ENCODE measurements at places on chromosomes 12 and 14.

DNA sequence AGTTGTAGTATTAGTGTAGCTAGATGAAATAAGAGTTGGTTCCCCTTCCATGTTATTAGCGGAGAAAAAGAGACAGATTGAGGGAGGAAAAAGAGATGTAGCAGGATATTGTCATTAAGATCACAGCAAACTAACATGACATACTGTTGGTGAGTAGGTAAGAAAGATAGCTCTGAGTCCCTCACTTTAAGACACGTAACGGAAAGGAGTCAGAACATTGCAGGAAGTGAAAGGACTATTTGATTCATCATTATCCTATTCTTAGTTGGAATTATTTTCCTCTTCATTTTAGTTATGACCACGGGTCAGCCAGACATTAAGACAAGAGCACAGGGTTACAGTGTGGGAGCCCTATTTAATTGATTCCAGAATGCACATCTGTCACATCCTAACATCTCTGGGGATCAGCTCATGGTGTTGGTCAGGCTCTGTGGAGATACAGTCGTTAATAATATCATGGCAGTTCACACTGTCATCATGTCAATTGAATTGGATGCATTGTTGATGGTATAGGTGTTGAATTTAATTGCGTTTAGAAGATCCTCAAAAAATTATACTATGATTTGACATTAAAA lies 55.0 kb downstream of the TMX1 start:
- no peak for DNase-seq

DNA sequence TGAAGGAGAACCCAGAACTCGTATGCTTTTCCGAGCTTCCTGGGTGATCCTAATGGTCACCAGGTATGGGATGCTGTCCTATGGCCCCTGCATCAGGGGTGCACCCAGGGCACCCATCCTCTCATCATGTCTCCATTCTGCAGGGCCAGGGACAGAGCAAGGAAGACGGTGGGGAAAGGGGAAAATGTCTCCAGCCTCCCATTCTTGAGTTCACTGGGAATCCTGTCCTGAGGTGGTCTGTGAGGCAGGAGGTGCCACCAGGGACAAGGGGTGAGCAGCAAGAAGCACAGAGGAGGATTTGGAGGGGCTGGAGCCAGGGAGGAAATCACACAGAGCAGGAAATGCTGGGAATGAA lies 14.9 kb upstream of the SLC6A12 start:
- DNase-seq = no peak

- DNase-seq = no peak
Observed at GRCh38 chr12:106585521-106586277, 2.9 kb downstream of the RFX4 start.

GRCh38 chr14:59175404-59175803 lies 13.1 kb upstream of the DAAM1 start:
- no peak for DNase-seq

GRCh38 chr12:116164250-116165035 lies 113.0 kb downstream of the MED13L start:
- DNase-seq = no peak

GRCh38 chr12:54658306-54659264 lies 10.4 kb upstream of the DCD start:
- DNase-seq = no peak

DNA sequence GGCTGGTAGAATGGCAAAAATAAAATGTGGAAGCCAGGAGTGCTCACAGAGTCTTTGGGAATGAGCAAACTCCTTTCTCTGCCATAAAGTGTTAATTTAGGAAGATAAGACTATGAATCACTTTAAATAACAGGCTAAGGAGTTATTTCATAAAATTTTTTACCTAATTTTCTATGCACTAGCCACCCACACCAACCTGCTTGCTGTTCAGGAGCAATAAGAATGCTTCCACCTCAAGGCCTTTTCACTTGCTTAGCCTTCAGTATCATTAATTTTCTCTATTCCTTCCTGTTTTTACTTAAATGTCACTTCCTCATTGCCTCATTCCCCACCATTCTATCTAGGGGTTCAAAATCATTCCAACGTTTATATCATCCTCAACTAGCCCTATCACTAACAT lies 326.8 kb downstream of the CCER1 start:
- DNase-seq = no peak

GRCh38 chr14:61147381-61147821 lies 133.7 kb downstream of the TMEM30B start:
- DNase-seq = no peak

GRCh38 chr12:114275932-114276785 lies 129.8 kb downstream of the TBX5 start:
- no peak for DNase-seq

- DNase-seq = peak; percentile 29
Observed at GRCh38 chr12:118061873-118062843, 1.2 kb upstream of the WSB2 start.

DNA sequence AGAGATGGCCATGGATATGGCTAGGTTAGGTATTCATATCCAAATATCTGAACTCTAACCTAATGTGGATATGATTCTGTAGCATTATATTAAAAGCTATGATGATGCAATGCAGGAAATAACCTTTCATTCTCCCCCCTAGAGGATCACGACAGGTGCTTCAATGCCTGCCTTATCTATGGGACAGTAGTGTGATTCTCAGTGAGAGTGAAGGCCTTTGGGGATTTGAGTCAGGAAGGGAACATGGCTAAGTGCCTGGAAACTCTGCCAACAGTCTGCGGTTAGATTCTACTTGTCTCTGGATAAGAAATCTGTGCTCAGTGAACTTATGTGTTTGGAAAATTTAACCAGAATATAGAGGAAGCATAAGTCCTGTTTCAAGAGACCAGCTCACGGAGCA lies 81.8 kb downstream of the SLC38A1 start:
- no peak for DNase-seq

DNA sequence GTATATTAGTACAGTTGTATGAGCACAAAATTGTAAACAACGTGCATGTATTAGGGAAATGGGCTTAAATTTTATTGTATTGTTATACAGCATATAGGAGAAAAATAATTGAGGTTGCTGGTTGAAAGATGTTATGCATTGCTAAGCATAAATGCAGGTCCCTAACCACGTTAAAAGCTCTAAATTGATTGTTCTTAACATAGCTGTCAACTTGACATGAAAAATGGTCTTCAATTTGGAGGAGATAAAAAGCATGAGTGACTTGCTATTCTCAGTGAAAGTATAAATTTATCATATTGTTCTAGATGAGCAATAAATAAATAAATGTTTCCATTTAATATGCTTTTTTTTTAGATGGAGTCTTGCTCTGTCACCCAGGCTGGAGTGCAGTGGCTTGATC lies 506.6 kb upstream of the ATXN7L3B start:
- no peak for DNase-seq

GRCh38 chr12:116495260-116495659 lies 63.9 kb upstream of the MAP1LC3B2 start:
- DNase-seq = no peak

- DNase-seq = no peak
Observed at GRCh38 chr12:50043854-50044253, 13.5 kb upstream of the ASIC1 start.

DNA sequence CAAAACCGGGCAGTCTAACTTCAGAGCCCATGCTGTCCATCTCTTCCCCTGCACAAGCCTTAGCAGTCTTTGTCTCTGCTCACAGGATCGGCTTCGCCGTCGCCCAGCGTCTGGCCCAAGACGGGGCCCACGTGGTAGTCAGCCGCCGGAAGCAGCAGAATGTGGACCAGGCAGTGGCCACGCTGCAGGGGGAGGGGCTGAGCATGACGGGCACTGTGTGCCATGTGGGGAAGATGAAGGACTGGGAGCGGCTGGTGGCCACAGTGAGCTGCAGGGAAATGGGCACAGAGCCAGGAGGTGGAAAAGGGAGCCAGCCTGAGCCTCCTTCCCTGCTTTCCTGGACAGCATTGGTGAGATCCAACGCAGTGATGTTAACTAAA lies 14.2 kb upstream of the CARMIL3 start:
- no peak for DNase-seq

GRCh38 chr14:95408731-95409476 lies 89.2 kb upstream of the CLMN start:
- DNase-seq = no peak

DNA sequence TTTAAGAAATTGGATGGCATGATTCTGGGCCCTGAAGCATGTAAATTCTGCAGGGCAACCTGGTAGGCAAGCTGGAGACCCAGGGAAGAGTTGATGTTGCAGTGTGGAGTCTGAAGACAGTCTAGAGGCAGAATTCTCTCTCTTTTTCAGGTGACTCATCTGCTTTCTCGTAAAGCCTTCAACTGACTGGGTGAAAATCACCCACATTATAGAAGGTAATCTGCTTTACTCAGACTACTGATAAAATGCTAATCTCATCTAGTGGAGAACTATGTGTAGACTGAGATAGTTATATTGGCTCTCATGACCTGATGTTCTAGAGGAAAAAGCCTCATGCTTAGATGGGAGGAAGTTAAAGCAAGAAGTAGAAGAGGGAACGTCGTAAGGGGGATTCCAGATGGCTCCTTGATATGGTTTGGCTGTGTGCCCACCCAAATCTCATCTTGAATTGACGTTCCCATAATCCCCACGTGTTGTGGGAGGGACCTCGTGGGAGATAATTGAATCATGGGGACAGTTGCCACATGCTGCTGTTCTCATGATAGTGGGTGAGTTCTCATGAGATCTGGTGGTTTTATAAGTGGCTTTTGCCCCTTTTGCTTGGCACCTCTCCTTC lies 723.8 kb downstream of the BCL11B start:
- no peak for DNase-seq

DNA sequence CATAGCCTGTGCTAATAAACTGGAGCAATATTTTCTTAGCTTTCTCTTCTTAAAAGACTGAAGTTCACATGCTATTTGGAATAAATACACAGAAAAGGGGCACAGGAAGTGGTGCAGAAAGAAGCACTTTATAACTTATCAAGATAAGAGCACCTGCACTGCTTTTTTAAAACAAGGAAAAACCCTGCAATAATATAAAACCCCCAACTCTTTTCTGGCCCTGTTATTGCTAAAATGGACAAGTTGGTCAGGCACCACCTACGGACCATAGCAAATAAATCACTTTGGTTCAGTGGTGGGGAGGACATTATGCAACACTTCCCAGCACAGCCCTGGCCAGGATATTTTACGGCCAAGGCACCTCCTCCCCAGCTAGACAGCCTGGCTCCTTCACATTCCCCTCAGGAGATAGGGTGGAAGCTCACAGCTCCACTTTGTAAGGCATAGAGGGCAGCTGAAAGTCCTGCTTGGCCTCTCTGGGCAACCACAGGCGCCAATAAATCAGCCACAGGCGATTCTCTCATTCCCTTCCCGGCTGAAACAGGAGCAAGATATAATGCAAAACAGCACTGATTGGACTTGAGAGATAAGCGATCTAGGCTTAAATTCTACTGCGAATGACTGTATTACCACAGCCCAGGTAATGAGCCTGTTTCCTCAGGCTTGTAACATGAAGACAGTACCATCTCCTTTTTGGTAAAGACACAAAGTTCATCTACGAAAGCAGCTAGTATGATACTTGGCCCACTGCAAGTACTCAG lies 2.0 kb downstream of the ZBTB25 start:
- no peak for DNase-seq

GRCh38 chr12:66087365-66087943 lies 43.1 kb downstream of the LLPH start:
- peak; percentile 33 for DNase-seq

DNA sequence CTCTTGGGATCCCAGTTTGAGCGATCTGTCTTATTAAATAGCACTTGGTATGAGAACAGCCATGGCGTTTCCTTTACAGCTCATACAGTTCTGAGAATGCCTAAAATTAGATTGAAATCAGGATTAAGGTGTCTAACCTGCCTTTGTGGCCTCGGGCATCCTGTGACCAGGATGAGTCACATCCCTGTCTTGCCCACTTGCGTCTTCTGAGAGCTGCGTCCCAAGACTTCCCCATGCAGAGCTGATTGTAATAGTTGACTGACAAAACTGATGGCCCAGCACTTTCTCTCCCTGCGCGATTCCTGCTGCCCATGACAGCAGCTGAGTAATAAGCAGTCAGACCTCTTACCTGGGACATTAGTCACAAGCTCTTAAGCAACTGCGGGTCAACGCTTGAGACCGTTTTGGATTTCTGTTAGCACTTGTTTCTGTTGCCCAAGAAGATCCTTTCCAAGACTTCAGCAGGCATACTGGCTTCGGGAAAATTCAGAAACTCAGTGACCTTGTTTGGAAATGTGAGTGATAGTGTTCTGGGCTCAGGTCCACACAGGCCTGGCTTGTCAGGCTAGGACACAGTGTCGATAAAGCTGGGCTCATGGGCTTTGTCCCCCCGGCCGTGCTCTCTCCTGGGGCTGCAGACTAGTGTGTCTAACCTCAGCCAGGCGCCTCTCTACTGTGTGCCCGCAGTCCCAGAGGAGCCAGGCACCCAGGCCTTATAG lies 169.9 kb upstream of the HIF1A start:
- DNase-seq = no peak

DNA sequence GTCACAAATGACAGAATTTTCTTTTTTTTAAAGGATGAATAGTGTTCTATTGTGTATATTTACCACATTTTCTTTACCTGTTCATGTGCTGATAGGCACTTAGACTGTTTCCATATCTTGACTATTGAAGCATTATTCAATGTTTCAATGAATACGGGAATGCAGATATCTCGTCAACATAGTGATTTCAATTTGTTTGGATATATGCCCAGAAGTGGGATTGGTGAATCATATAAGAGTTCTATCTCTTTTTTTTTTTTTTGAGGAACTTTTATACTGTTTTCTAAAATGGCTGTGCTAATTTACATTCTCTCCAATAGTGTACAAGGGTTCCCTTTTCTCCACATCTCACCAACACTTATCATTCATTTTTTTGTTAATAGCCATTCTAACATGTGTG lies 97.9 kb upstream of the FAR2 start:
- no peak for DNase-seq

- no peak for DNase-seq
Observed at GRCh38 chr12:132398386-132398991, 69.1 kb upstream of the GALNT9 start.

DNA sequence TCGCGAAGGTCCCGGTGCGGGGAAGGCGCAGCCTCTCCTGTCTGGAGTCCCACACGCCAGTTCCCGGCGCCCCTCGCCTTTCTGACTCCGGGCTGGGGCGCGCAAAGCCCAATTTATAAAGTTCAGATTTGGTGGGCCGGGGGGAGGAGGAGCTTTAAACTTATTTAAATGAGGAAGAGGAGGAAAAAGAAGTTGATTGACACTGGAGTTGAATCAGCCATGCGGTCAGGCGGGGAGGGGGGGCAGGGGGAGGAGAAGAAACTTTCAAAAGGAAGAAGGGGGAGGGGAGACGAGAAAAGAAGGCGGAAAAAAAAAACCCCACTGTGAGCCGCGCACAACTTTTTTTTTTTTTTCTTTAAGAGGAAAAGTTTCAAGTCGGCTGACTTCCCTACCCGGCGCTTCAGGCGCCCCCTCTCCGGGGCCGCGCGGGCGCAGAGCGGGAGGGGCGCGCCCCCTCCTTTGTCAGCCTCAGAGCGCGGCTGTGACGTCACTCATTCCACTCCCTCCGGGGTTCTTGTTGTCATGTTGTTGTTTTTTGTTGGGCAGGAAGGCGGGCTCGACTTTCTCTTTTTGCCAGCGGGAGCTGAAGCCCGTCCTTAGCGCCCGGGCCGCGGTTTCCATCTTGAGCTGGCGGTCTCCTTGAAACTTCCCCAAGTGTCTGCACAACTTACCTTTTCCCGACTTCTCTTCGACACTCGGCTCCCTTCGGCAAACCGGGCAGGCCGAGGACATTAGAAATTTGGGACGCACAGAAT lies at the start of gene ZFP36L1:
Gene ZFP36L1, minus strand, starts transcription at position 89 of the 755 bp plus-strand sequence. CDS start 129 bp downstream, outside the sequence.
- DNase-seq = peak; percentile 50

GRCh38 chr12:28878629-28879028 lies 270.4 kb upstream of the FAR2 start:
- DNase-seq = no peak

- no peak for DNase-seq
Observed at GRCh38 chr12:24632466-24632865, 316.4 kb downstream of the BCAT1 start.

- no peak for DNase-seq
Observed at GRCh38 chr14:101405171-101405883, 156.0 kb upstream of the DIO3 start.
